ENCODE measurements at places on chromosomes 1 and 21.

DNA sequence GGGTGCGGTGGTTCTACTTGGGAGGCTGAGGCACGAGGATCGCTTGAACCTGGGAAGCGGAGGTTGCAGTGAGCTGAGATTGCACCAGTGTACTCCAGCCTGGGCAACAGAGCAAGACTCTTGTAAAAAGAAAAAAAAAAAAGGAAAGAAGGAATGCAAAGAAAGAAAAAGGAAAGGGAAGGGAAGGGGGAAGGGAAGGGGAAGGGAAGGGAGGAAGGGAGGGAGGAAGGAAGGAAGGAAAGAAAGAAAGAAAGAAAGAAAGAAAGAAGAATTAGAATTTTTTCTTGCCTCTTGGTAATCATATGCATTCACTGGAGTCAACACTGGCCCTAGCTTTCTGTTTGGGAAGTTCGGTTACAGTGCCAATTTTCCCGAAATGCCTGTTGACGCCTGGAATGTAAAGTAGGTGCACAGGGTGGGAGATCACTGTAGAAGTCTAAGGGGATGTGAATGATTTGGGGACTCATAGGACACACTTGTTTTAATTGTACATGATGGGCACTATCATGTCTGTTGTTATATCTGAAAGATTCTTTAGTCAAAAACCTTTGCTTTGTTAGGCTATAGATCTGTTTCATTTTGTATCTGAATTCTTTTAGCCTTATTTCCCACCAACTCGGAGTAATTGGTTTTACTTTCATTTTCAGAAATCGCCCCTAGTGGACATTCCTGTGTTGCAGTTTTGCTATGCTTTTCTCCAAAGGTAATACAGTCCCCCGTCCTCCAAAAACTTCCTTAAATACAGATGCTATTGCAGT is 59.8 kb upstream of the MORC3 start:
- DNase-seq: peak; percentile 43

DNA sequence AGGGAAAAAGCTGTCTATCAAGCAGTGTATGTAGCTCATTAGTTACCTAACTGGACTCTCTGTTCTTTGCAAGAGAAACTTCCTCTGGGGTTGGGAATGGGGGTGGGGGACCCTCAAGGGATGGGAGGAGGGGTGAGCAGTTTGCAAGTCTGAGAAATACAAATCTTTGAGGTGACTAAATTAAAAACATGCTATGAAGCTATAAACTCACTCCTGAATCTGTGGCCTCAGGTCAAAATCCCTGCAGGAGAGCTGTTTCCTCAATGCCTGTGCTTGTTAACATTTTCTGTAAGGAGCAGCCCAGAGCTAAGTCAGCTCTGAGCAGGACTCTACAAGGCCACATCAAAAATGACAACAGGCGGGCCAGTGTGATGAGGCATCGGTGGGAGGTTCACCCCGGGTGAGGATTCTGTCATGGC is 32.8 kb upstream of the PTPRC start:
- DNase-seq: no peak

GRCh38 chr1:80506216-80506615 is 1294.5 kb upstream of the ADGRL2 start:
- DNase-seq: no peak

DNA sequence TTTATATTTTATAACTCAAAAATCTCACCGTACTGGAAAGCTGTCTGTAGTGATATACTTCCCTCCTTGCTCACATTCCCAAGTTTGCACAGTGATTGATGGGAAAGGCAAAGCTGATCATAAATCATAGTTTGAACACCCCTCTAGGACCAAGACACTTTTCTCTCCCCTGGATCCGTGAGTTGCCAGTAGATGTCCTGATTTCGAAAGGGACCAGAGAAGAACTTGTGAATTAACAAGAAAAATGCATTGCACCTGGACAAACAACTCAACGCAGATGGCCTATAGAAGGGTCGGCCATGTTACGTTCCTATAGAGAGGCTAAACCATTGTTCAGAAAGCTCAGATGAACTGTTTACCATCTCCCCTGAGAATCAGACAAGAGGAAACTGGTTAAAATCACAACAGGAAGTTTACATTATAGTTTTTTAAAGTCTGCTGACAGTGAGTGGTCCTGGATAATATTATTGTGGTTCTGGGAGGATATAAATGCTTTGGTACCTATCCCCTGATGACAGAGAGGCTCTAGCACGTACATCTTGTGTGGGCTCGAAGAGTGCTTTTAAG is 124.0 kb upstream of the SLC45A1 start:
- DNase-seq: no peak

GRCh38 chr1:11881749-11882441 is 23.1 kb upstream of the NPPB start:
- DNase-seq: no peak

DNA sequence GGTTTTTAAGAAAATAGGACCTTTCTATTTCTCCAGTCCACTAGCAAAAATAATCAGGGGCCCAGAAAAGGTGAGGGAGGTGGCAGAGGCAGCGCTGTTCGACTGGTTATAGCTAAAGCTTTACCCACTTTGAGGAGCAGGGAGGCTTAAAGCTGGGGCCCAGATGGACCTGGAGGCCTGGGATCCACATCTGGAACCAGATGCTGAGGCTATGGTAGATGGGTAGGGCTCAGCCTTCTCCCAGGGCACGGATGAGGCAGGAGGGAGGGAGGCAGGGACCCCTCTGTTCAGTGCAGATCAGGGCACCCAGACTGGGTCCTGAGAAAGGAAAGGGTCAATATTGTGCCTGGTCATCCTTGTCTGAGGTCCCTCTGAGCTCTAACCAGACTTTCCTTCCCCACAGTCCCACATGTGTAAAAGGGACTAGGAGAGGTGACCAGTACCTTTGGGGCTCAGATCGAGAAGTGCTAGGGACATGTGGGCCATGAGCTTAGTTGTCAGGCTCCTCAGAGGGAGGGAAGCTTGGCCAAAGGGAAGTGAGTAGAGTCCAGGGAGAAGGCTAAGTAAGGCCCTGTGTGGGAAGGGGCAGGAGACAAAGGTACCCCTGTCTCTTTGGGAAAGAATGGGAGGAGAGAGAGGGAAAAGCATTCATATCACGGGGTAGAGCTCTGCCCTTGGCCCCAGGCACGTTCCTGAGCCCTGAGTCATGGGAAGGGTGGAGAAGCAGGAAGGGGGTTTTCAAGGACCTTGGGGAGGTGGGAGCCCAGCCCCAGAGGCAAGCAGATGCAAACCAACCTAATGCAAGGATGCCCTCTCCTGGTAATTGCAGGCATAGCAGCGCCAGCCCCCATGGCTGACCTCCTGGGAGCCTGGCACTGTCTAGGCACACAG is 15.4 kb downstream of the LMNA start:
- DNase-seq: peak; percentile 81

DNA sequence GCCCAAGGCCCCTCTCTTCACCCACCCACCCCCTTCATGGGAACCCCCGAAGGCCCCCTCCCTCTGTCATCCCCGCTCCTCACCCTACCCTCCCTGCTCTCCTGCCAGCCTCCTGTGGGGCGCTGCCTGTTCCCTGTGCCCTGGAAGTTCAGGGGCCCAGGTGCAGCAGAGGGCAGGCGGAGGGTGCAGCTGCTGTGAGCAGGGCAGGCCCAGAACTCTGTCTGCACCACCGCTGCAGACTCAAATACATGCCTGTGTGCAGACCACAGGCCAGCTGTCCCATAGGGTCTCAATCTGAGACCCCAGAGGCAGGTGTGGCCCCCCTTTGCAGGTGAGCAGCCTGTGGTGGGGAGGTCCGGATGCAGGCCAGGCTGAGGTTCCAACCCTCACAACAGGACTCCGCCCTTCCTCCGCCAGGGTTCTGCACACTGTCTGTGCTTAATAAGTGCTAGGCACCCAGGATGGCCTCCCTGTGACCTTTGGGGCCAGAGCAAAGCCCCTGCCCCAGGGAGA is 62.5 kb downstream of the WNT9A start:
- DNase-seq: no peak

DNA sequence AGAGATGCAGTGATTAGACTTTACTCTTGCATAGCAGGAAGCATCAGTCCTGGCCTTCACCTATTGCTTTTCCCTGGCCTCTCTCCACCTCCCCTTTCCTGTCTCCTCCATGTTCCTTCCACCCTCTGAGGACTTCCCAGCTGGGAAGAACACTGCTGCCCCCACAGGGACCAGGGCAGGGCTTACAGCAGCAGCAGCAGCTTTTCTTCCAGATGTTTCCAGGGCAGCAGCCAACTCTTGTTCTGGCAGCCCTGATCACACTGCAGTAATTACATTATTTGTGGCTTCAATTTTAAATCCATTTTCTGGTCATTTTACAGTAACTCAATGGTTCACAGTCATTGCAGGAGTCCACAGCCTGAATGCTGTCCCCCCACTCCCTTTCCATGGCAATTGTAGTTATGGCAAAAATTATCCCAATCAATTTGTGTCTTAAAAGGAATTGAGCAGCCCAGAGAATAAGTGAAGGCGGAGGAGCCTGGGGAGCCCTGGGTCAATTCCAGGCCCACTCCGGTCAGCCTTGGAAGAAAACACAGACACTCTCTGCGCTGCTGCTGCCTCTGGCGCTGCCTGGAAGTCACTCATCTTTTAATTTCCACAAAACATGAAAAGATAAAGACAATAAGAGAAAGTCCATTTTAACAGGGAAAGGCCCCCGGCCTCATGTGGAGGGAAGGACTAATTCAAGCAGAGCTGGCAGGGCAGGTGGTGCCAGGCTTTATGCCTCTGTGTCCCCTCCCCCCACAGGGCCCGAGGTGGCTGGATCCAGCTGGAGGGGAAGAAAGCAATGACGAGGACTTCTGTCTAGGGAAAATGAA is 148.6 kb downstream of the GRIK3 start:
- DNase-seq: peak; percentile 3

DNA sequence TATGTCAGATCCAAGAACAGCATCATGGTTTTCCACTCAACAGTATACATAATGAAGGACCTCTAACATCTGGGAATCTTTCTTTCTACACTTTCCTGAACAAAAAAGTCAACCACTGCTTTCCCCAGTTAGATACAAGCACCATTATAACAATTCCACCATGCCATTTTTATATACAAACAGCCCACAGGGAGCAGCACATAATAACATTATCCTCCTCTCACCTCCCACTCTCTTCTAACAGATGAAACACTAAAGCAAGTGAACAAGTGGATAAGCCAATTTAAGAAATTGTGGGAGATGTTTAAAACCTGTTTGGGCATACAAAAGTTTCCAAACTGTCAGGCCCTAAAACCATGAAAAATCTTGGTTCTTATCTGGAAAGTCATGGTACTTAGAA is 29.4 kb upstream of the PRRC2C start:
- no peak for DNase-seq

GRCh38 chr1:47191940-47192457 is 2.2 kb upstream of the PDZK1IP1 start:
- no peak for DNase-seq

GRCh38 chr1:83849191-83850061 is 149.5 kb downstream of the TTLL7 start:
- DNase-seq: no peak

- DNase-seq: no peak
These were observed 272.7 kb downstream of the FAM72C start for GRCh38 chr1:143699115-143699514.

DNA sequence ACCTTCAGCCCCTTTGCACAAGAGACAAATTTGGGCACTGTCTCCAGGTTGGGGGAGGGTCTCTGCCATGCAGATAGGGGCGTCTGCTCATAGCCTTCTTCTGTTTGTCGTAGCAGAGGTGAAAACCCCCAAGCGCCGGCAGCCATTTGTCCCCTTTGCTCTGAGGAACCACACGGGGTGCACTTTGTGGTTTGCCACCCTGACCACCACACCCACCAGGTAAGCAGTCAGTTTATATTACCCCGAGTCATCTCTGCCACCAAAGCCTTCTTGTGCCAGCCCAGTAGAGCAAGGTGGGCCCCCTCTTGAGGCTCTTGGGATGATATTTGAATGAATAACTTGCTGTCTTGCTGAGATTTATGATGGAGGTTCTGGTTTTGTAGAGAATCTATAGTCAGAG is 111.8 kb downstream of the VPS13D start:
- DNase-seq: no peak

GRCh38 chr1:119712342-119713038 is 756 bp downstream of the PHGDH start:
- peak; percentile 67 for DNase-seq

- DNase-seq: no peak
These were observed 72.3 kb upstream of the PALMD start for GRCh38 chr1:99573431-99574217.

DNA sequence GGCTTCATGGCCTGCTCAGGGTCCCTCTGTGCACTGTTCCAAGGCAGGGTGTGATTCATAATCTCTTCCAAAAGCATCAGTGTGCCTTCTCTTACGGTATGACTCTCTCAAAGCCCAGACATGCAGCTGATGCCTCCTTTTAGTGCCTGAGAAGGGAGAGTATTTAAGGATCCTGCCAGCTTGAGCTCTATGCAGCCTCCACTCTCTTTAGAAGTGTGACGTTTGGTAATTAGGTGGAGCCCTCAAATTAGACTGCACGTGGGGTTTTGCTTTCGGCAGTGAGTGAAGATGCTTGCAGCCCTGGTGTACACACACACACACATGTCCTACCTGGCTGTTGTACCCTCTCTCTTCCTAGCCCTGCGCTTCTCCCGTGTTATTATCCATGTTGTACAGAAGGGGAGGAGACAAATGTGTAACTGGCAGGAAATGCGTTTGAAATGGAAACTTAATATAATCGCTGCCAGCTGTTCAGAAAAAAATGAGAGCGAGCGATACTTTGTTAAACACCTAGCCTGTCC is 2.6 kb upstream of the C1orf174 start:
- peak; percentile 27 for DNase-seq

- no peak for DNase-seq
These were observed 162.2 kb upstream of the KCNK2 start for GRCh38 chr1:214920337-214920736.

DNA sequence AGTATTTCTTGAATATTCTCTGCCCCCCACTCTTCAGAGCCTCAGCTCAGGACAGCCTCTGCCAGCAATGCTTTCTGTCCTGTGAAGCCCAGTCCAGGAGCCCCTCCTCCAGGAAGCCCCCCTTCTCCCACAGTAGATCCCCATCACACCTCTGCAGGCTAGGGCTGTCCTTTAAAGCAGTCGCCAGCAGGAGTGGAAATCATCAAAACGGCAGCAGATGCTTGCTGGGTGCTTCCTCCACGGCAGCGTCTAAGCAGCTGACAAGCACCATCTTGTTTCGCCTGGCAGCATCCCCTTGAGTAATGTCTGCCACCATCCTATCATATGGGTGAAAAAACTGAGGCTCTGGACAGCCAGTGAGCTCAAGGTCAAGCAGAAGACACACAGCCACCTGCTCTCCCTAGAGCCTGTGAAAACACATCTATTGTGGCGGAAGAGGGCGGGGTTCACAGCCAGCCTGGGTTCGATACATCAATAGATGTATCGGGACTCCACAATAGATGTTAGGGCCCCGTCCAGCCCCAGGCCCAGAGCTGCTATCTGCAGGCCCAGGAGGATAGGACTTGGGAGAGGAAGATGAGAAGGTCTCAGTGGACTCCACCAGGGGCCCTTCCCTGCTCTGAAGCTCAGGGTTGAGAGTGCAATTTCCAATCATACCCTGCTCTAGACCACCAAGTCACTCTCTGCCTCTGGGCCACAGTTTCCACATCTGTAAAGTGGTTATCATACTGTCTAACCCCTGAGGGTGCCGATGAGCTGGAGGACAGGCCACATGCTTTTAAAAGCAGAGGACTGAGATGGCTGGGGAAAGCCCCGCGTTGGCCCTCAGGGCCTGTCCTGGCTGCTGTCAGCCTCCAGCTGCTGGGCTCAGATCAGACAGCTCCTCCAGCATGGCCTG is 17.5 kb downstream of the RUNX3 start:
- no peak for DNase-seq

Data from NCI-H2081 (cell line).